H9 (cell line): ENCODE measurements at places on chromosomes 4 and X.

GRCh38 chrX:30533266-30533665, 44.3 kb downstream of the TASL start:
- no peak for DNase-seq

- peak; percentile 34 for DNase-seq
These were observed 123.3 kb upstream of the TBL1X start for GRCh38 chrX:9341291-9342201.

- no peak for DNase-seq
These were observed 36.3 kb downstream of the GPR143 start for GRCh38 chrX:9729171-9729885.

DNA sequence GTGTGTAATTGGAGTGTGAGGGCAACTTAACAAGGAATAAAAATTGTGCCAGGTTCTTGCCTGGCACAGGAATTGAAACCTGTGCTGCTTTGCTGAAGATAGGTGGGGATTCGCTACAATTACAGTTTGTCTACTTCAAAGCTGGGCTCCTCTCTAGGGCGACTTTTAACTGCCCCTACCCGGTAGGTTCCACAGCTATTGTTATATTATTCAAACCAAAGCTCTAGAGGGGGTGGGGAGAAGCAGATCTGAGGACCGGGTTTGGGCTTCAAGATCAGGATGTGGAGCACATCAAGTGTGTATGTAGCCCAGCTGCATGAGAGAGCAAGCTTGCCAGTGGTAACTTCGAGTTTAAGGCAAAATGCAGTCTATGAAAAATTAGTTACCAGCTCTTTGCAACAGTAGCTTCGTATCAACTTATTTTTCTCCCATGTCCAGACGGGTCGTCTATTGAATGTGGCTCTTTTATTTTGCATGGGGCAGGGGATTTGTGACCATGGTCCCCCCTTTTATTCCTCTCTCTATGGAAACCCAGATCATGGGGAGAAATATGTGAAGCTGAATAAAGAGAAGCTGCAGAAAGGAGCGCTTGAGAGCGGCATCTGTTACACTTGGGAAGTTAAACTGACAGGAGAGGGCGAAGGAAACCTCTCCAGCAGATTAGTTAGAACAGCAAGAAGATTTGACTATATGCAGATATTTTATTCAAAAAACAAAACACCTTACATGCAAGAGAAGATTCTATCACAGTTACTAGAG, 3.2 kb upstream of the POU3F4 start:
- no peak for DNase-seq

GRCh38 chrX:24668111-24668510, 21.0 kb upstream of the PCYT1B start:
- no peak for DNase-seq

GRCh38 chr4:185839770-185840169, 27.8 kb upstream of the SORBS2 start:
- DNase-seq: no peak

DNA sequence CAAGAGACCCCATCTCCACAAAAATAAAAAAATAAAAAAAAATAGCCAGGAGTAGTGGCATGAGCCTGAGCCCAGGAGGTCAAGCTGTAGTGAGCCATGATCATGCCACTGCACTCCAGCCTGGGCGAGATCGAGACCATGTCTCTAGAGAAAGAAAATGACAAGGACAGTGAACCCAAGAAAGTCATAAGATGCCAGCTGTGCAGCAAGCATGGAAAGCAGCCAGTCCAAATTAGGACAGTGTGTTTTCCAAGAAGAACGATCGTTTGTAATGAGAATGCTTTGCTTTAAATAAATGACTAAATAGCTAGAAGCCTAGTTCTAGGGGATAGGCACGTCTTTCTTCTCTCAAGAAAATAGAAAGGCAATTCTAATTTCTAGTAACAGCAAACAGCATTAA, 58.4 kb upstream of the MSANTD1 start:
- DNase-seq: no peak

DNA sequence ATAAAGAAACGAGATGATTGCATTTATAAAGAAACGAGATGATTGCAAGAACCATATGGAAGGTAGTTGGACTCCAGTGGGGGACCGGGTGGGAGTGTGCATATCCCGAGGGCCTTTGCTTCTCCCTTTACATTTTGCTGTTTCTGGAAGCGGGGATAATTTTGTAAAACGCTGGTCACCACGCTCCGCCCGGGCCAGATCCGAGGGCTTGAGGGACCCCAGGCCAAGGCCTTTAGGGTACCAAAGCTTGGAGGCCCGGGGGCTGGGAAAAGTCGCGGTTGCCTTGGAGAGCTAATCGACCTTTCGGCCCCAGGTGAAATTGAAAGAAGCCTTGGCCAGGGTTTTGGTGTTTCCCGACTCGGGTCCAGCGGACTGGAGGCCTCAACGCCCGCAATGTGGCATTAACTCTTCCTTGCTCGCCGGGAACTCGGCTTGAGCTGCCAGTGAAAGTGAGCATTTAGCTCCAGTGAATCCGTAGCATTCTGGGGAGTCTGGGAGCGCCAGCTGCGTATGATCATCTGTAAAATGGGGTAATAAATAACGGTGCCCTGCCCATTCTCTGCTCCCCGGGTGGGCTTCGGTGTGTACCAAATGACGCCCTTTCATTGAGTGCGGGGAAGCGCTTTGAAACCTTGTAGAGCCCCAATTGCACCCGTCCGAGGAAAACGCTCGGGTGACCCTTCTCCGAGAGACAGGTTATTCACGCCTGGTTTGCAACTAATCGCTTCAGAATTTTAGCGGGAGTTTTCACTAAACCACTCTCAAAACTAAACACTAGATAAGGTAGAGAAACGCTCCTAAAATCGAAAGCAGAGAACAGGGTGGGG, 4.5 kb downstream of the NKX3-2 start:
- DNase-seq: peak; percentile 44

DNA sequence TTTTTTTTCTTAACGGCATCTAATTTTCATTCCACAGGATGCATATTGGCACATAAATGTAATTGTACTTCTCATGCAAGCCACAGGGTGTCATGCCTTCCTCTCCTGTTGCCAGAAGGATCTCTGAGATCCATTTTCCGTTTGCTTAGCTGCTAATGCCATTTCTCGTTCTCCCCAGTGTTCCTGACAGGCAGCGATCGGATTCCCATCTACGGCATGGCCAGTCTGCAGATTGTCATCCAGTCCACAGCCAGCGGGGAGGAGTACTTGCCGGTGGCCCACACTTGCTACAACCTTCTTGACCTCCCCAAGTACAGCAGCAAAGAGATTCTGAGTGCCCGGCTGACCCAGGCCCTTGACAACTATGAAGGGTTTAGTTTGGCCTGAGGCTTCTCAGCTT, 8.9 kb upstream of the NAP1L5 start:
- no peak for DNase-seq

- no peak for DNase-seq
These were observed 7.4 kb downstream of the HERC3 start for GRCh38 chr4:88599714-88600113.

DNA sequence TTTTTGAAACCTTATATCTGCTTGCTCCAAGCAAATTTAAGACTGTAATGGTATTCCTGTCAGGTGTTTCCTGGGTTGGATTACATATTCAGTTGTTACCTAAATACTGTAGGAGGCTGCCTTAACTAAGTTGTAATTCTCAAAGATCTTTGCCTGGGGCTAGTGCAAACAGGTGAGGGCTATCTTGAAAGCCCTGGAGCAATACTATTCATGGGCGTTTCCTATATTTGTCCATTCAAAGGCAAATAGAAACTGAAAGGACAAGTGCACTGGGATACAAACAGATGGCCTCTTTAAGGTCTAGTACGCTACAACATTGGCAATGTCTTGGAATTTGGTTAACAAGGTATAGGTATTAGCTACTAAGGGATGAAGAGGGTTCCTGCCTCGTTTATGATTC, 84.1 kb upstream of the CT45A1 start:
- no peak for DNase-seq

GRCh38 chr4:176782794-176783193, 9.9 kb downstream of the VEGFC start:
- no peak for DNase-seq

GRCh38 chr4:17072483-17072882, 174.0 kb upstream of the LDB2 start:
- no peak for DNase-seq

- DNase-seq: peak; percentile 36
These were observed 67.1 kb downstream of the DCLK2 start for GRCh38 chr4:150145090-150145945.

DNA sequence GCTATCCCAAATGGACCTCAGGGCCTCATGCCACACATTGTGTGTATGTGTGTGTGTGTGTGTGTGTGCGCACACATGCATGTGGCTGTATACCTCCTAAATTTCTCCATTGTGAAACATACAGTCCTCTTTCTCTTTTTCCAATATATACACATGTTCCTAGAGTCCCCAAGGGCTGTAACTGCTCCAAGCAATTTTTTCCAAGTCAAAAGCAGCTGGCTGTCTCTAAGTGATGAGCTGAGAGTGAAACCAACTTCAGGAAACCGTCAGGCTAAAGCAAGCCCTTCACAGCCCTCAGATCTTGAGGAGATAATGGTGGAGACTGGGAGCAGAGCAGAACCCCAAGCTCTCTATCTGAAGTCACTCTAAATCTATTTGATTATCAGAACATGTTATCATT, 496.1 kb upstream of the DIPK2B start:
- DNase-seq: no peak

DNA sequence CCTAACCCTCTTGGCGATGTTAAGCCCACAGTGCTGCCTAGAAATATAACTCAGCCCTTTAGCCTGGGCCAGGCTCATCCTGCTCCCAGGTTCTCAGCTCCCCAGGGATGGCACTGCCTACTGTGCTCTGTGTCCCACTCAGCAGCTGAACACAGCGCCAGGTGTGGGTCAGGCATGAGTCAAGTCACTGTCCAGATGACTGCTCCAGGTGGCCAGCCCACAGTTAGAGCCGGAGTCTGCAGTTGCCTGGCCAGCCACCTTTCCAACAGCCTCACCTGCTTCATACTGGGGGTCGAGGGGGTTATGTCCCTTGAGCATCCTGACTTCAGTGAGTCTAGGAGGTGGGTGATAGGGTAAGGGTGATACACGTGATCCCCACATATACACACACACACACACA, 48.4 kb downstream of the TBC1D14 start:
- DNase-seq: no peak

- DNase-seq: no peak
These were observed 1.4 kb upstream of the CORIN start for GRCh38 chr4:47839259-47839658.

DNA sequence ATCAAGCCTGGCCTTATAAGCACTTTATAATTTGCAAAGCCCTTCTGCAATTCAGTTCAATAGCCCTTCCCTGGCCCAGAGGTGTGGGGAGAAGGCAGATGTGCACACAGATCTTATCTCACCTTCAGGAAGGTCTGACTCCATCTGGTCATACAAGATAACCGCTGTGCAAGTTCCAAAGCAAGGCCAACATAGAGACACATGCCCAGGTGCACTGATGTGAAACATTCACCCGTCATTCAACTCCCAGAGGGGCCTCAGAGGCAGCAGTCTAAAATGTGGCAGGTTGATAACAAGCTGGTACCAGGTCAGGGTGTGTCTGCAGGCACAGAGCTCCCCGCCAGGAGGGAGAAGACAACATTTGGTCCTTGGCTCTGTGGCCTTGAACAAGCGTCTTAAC, 10.9 kb upstream of the WFS1 start:
- DNase-seq: no peak

GRCh38 chrX:11239230-11239629, 54.0 kb upstream of the AMELX start:
- DNase-seq: no peak

DNA sequence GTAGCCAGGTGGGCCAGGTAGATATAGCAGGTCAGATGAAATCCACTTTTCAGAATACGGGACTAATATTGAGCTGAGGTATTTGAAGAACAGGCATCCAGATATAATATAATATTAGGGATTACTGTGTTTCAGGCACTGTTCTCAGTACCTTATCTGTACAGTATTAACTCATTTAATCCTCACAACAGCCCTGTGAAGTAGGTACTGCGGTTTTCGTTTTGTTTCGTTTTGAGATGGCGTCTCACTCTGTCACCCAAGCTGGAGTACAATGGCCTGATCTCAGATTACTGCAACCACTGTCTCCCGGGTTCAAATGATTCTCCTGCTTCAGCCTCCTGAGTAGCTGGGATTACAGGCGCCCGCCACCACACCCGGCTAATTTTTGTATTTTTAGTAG, 129.6 kb downstream of the IL1RAPL2 start:
- DNase-seq: no peak

DNA sequence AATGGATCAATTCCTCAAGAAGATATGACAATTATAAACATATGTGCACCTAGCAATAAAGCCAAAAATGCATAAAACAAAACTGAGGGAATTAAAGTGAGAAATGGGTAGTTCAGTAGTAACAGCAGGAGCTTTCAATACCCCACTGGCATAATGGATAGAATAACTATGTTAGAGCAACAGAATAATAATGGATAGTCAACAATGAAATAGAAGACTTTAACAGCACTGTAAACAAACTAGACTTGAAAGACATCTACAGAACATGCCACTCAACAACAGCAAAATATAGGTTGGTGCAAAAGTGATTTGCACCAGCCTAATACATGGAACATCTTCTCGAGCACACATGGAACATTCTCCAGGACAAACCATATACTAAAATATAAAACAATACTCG, 20.0 kb upstream of the MBNL3 start:
- DNase-seq: no peak

DNA sequence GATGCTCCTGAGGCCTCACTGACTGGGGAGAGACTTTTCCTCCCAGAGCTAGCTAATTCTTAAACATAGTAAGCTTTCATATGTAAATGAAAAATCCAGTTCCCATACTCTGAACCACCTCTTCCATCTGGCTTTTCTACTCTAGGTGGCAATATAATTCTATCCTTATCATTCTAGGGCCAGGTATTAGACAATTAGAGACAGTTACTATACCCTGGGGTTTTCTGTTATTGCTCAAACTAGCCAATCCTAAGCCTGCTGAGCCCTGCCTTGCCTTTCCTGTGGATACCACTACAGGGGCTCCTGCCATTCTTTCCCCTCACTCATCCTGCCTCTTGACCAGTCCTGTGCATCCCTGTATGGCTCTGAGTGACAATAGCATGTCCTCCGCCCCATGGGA, 552.0 kb downstream of the STIM2 start:
- no peak for DNase-seq

- no peak for DNase-seq
These were observed 259.1 kb downstream of the SH2D1A start for GRCh38 chrX:124605511-124605910.

GRCh38 chr4:85737254-85737653, 262.3 kb downstream of the ARHGAP24 start:
- no peak for DNase-seq

DNA sequence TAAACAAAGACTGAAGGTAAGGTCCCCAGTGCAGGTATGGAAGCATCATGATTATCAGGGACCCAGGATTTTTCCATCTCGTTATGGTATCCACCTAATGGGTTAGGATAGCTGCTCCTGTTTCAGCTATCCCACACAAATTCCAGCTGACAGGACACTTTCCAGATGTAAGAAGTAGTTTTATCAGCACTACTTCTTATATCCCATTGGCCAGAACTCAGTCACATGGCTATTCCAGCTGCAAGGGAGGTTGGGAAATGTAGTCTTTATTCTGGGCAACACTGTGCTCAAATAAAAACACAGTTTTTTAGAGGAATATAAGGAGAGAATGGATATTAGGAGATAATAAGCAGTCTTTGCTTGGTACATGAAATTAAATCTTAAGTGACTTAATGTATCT, 96.7 kb downstream of the SRPX start:
- DNase-seq: no peak

GRCh38 chrX:120260369-120260768, 9.8 kb downstream of the ZBTB33 start:
- DNase-seq: no peak

GRCh38 chr4:99400831-99401230, 34.3 kb downstream of the ADH7 start:
- DNase-seq: no peak
